HCT116 (cell line): ENCODE measurements at places on chromosomes 5 and 9. TPM values are rescaled to one million over a fixed set of nuclear protein-coding genes. Genes with fewer than 3 reads are reported as not detected.
A peak's percentile ranks its signal among the peaks of the same experiment; 100 is the strongest.

FOXI1 gene
- total RNA-seq, result not detected

NELFB gene
- 86.4 TPM for total RNA-seq

ARL14EPL gene
- total RNA-seq, result 22.9 TPM

- no peaks in the 10 kb centered on the region for H3K4me1 ChIP-seq
- H3K36me3 ChIP-seq, result no peaks in the 10 kb centered on the region
- no peaks in the 10 kb centered on the region for H3K27me3 ChIP-seq
- DNase-seq, result no peak
- no peak overlapping the region for H3K27ac ChIP-seq
Observed at GRCh38 chr5:130874861-130875417, 290.1 kb downstream of the HINT1 start.

DNA sequence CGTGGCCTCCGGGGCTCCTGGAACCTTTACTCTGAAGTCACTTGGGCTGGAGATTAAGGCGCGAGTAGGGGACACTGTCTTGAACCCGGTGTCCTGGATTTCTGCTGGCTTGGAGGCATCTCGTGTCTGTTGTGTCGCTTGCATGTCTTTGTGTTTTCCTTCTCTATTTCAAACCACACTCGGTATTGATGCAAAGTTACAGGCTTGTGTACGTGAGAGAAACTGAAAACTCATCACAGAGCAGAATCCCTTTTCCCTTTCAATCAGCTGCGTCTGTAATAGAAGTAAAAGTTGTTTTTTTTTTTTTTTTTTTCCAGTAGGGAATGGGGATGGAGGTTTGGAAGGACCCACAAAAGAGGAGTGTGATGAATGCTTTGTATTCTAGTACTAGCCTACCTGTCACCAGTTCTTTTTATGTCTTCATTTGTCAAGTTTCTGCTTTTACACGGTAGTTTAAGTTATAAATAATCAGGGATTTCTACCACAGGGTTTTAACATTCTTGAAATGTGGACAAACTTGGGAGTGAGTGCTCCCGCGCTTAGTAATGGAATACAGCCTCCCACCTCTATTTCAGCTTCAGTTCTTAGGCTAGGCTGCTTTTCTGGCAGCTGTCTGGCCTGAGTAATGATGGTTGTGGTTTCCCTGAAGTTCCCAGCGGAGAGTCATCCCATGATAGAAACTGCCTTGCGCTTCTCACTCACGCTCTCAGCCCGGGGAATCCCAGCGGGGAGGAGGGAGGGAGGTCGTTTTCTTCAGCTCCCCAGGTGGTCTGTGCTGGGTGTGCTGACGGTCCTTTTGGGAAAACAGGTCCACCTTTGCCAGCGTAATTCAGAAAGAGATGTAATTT lies 763 bp downstream of the TJP2 start:
- no peak for DNase-seq
- H3K27me3 ChIP-seq, result no peaks in the 10 kb centered on the region
- H3K27ac ChIP-seq, result no peak overlapping the region
- no peak overlapping the region for H3K4me3 ChIP-seq
- no peaks in the 10 kb centered on the region for H3K36me3 ChIP-seq

- no peak overlapping the region for H3K4me3 ChIP-seq
- no peak for DNase-seq
- H3K36me3 ChIP-seq, result no peaks in the 10 kb centered on the region
- H3K4me1 ChIP-seq, result no peaks in the 10 kb centered on the region
- no peak overlapping the region for H3K27ac ChIP-seq
Observed at GRCh38 chr5:83490203-83490602, 18.7 kb downstream of the VCAN start.

DNA sequence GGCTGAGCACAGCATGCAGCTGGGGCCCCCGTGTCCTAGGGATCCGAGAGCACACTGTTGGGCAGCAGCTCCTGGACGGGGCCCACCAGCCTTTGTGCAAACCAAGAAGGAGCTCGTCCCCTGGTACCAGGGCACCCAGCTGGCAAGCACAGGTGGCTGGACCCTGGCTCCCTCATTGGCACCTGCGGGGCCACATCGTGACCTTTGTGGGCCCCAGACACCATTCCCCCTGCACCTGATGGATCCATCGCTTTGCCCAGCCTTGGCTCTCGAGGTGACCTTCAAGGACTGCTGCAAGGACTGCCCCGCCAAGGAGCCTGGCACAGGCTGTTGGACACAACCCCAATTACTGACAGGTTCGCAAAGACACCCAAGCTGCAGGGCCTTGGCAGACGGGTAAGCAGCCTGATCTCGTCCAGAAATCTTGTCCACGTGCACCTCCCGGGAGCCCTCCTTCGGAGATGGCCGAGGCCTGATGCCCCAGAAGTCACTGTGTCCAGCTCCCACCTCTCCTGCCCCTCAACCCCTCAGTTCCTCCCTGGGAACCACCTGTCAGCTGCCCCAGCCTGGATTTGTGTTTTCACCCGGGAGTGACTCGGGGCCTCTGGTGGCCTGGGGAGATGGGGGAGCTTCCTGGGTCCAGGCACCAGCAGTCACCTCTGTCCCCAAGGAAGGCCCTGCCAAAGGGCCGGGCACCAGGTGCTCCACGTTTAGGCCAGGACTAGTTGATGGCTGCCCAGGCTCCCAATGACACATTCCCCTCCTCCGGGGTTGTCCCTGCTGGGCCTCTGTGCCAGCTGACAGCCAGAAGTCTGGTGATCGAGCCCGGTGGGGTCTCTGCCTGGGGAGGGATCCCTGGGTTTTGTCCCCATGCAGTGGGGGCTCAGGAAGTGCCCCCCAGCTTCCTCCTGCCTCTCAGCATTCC lies 137.1 kb upstream of the PPP1R26 start:
- H3K36me3 ChIP-seq, result no peaks in the 10 kb centered on the region
- no peak overlapping the region for H3K27ac ChIP-seq

DNA sequence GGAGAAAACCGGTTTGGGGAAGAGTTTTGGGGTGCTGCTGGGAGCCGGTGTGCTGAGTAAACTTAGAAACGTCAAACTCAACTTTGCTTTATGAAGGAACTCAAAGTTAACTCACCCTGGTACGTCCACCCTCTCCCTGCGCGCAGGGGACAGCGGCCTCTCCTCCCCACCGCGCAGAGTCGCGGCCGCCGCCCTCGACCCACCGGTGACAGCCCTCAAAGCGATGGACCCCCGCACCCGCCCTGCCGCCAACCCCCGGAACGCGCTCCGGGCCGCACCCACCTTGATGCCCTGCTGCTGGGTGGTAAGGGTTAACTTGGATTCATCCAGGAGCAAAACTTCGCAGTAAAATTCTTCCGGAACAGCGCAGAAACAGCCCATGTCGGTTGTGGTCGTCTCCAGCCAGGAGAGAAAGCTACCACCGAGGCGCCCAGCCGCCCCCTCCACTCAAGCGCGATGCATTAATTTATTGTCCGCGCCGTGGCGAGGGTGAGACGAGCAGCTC lies 366 bp downstream of the EPB41L4A start:
- no peak for DNase-seq
- no peaks in the 10 kb centered on the region for H3K36me3 ChIP-seq
- H3K4me1 ChIP-seq, result peaks cover 15% of the 10 kb centered on the region; the same call in 1 of the 2 replicates
- peaks cover 7% of the 10 kb centered on the region; the same call in 1 of the 2 replicates for H3K27me3 ChIP-seq
- peak overlapping the region; percentile 46; the same call in 1 of the 2 replicates for H3K27ac ChIP-seq

DNA sequence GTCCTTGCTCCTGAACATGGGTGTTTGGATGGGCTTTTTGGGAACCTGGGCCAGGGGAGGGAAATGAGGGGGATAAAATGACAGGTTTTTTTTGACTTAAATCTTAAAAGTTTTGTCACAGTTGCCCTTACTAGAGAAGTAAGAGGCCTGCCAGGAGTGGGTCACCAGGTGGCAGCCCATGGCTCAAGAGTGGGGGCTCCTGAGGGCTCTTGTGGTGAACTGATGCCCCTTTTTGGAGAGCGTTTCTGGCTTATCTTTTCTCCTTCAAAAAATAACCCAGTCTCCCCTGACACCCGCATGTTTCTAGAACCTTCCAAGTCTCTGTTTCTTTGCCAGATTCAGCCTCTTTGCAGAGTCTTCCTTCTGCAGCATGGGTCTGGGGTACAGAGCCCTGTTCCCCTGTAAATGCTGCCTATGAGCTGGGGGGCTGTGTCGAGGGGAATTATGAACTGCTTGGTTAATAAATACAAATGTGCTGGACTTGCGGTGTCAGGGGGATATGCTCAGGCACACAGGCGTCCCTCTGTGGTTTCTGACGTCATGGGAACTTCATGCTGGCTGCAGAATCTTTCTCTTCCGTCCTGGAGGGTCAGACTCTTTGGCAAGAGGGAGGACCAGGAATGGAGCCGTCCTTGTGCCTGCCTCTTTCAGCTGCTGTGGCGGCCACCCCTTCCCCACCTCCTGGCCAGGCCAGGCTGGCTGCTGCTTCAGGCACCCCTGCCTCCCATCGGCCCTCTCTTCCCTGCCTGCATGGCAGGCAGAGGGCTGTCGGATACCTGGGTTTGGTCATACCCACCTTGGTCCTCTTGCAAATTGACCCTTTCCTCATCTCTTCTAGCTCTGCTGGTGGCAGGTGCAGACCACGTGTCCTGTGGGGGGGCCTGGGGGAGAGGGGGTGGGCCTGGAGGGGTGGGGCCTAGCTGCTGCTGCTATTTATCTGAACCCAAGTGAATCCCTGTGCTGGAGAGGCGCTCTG lies 30.1 kb downstream of the PTPA start:
- DNase-seq, result no peak
- no peaks in the 10 kb centered on the region for H3K27me3 ChIP-seq
- peak overlapping the region; percentile 99 for H3K27ac ChIP-seq
- no peaks in the 10 kb centered on the region for H3K36me3 ChIP-seq

DNA sequence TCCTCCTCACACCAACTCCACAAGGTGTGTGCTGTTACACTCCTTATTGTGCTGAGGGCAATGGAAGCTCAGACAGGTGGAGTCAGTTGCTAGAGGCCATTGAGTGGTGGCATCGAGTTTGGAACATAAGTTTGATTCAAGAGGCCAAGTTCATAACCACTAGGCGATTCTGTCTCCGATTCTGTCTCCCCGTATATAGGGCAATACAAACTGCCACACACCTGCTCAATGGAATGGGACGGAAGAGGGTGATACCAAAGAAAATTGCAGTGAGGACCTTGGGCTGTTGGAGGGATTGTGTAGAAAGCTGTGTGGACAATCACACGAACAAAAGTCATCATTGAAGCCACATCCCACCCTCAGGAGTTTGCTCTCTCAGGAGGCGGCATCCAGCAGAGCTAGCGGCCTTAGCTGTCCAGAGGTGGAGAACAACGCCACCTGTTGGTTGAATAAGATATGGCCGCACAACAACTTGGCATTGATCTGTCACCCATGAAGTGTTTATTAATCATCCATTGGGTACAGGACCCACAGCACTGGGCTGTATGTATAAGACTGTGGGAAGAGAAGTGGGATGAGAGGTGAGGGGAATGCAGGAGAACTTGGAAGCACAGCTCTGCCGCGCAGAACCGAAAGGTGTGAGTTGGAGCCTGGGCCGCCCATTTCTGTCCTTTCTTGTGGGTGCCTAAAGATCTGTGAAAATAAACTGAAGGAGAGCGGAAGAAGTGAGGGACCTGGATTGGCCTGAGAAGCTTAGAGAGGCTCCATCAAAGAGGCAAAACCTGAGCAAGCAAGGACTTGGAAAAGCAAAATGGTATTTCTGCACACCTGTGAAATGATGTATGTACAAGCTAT lies 16.1 kb upstream of the NEUROG1 start:
- DNase-seq, result peak; percentile 69
- H3K27ac ChIP-seq, result no peak overlapping the region

GRCh38 chr9:98558575-98558974 lies 150.2 kb downstream of the GABBR2 start:
- H3K4me1 ChIP-seq, result no peaks in the 10 kb centered on the region
- H3K4me3 ChIP-seq, result no peak overlapping the region
- no peaks in the 10 kb centered on the region for H3K27me3 ChIP-seq
- H3K27ac ChIP-seq, result no peak overlapping the region

DNA sequence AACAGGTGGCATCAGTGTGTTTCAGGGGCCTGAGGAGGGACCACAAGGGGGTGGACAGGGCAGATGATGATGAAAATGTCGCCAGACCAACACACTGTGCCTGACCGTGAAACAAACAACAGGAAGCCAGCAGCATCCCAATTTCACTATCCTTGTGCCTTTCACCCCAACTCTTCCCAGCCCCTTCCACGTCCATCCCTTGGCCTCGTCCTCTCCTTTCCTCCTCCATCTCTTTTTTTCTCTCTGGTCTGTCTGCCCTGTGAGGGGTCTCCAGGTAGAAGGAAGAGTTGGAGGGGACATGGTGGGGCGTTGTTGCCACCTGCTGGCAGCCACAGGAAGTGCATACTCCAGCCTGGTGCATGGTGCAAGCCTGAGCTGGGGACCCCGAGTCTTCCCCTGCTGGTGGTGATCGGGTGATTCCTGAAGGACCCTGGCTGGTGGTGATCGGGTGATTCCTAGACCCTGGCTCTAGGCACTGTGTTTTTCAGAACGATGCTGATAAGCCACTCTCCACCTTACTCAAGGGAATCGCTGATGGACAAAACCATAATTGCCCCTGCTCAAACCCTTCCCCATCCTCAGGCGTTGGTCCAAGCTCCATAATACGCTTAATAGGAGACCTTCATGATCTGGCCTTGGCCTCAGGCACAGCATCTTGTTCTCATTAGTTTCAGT lies 21.7 kb upstream of the NSD1 start:
- no peak overlapping the region for H3K27ac ChIP-seq
- no peak overlapping the region for H3K4me3 ChIP-seq
- no peaks in the 10 kb centered on the region for H3K36me3 ChIP-seq
- no peaks in the 10 kb centered on the region; the same call in 1 of the 2 replicates for H3K4me1 ChIP-seq

DNA sequence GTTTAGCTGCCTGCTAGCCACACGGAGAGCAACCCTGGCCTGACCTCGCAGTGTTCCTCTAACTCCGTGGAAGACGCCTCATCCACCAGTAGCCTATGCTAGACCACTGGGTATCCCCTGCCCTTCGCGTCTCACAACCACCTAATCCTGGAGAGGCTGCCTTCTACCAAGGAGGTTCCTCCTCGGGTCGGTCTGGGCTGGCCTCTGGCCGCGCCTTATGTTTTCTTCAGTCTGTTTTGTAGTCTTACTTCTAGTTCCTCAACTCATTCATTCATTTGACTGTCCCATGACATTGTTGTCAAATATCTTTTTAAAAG lies 1.6 kb upstream of the TPM2 start:
- H3K27me3 ChIP-seq, result no peaks in the 10 kb centered on the region
- peak overlapping the region; percentile 90 for H3K4me3 ChIP-seq
- H3K4me1 ChIP-seq, result peaks cover 30% of the 10 kb centered on the region
- peak overlapping the region; percentile 72; the same call in 1 of the 2 replicates for H3K27ac ChIP-seq

DNA sequence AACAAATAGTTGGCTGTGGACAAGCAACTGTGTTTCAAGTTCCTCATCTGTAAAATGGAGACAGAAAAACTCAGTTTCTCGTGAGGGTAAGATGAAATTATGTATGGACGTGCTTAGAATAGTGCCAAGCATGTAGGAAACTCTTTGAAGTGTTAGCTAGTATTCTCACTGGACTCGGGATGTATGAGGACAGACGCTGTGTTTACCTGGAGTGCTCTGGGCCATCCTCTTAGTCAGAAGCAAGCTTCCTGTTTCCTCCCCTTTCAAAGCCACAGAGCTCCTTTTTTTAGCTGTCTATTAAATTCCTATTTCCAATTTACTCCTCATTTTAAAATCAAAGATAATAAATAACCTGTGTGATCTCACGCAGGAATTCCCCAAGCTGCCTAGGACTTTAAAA lies 23.8 kb upstream of the IQGAP2 start:
- no peaks in the 10 kb centered on the region for H3K27me3 ChIP-seq
- DNase-seq, result no peak
- H3K4me1 ChIP-seq, result no peaks in the 10 kb centered on the region
- no peak overlapping the region for H3K27ac ChIP-seq

GRCh38 chr5:103434057-103434456 lies 128.5 kb downstream of the NUDT12 start:
- H3K27ac ChIP-seq, result no peak overlapping the region
- H3K27me3 ChIP-seq, result no peaks in the 10 kb centered on the region
- no peak for DNase-seq
- H3K4me1 ChIP-seq, result peaks cover 7% of the 10 kb centered on the region; the same call in 1 of the 2 replicates
